ENCODE measurements at places on chromosomes 1 and 21.
A peak's percentile ranks its signal among the peaks of the same experiment; 100 is the strongest.

DNA sequence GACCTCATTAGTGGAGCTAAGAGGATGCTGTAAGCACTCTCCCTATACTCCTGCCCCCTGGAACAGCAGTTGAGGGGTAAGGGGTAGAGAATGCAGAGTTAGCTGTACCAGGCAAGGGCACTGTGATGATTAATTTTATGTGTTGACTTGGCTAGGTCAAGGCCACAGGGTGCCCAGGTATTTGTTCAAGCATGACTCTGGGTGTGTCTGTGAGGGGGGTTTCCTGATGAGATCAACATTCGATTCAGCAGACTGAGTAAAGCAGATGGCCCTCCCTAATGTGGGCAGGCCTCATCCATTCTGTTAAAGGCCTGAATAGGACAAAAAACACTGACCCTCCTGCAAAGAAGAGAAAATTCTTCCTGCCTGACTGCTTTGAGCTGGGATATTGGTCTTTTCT is 110.8 kb downstream of the KCND3 start:
- DNase-seq: no peak

GRCh38 chr1:10059342-10059718 is 26.6 kb downstream of the UBE4B start:
- DNase-seq: no peak

DNA sequence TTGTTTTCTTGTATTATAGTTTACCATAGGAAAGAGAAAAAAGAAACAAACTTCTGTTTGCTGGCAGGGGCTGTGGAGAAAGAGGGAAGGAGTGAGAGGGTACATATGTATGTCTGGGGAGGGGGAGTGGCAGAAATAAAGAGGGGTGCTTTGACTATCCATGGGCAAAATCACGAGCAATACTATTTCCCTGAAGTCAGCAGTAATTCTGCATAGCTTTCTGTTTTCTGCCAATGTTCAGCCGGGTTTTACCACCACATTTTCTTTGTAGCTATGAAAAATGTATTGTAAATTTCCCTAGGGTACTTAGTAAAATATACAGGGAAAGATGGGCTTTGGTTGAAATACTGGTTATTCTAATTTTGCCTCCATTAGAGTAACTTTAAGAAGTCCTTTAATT is 45.2 kb upstream of the PGD start:
- DNase-seq: no peak

GRCh38 chr1:116891396-116892079 is 18.2 kb upstream of the PTGFRN start:
- no peak for DNase-seq

DNA sequence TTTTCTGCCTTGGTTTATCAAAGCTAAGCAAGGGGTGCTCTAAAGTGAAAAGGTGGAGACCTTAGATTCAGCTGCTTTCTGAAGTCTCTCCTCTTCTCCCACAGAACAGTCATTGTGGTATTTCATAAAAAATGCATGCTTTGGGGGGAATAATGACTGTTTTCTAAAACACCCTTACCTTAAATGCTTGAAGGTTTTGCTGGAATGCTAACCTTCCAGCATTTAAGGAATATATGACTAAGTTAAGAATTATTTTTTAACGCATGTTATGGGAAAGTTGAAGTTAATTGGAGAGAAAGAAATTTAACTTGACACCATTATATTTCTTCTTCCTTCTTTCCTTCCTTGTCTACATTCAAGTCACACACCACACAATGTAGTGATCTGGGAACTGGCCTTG is 162.5 kb downstream of the ROR1 start:
- DNase-seq: no peak

DNA sequence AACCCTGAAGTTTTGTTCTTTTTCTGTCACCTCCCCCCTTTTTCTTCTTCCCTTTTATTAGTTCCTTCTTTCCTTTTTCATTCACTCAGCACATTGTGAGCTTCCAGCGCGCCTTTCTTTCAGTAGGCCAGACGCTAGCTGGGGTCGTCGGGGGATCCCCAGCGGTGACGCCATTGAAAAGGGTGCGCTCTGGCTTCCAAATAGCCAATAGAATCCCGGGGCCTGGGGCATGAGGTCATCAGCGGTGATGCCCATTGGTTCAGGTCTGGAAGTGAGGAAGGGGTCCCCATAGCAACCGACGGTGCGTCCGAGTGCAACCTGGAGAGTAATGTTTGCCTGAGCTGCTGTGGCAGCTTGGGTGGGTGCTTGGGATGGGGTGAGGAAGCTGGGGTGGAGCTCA is 6.9 kb upstream of the EFNA3 start:
- peak; percentile 64 for DNase-seq

DNA sequence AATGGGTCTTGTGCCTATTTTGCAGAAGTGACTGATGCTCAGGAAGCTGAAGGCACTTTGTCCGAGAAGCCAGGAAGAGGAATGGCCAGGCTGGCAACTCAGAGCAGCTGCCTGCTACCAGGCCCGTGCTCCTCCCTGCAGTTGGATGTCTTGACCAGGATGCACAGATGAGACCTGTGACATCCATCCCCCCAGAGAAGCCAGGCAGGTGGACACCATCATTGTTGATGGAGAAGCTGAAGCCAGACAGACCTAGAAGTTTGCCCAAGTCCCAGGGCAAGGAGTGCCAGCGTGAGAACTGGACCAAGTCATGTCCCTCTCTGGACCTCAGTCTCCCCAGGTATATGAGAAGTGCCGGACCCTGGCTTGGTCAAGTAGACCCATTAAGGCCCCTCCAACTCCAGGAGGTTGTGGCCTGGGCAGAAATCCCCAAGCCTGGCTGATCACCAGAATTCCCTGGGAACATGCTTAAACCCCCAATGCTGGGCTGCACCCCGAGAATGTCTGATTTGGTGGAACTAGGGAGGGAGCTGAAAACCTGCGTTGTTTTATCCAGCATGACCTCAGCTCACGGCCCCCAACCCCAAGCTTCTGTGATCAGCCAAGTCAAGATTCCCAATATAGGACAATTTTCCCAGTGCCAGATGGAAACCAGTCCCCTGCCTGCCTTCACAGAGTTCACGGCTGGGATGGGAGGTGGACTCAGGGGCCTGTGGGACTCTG is 82.4 kb downstream of the CAMK2N1 start:
- no peak for DNase-seq

- DNase-seq: peak; percentile 50
Observed at GRCh38 chr1:39672551-39672947, 642 bp upstream of the NT5C1A start.

DNA sequence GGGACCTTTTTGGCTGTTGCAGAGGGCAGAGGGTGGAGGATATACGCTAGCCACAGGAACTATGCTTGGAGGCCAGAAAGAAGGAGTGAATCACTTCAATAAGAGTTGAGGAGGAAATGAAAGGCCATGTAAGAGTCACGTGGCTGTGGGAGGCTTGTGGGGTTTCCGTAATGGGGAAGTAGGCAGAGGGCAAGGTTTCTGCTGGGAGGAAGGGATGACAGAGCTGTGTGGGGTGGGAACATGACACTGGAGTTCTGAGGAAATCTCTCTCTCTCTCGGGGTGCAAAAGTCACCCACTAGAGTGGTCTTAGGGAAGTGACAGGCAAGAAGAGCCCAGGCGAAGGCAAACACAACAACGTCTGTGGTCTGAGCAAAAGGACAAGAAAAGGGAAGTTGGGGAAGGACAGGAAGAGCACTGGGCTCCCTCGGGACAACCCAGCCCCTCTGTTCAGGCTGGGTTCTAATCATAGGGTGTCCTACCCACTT is 3.9 kb upstream of the CD1C start:
- DNase-seq: no peak

DNA sequence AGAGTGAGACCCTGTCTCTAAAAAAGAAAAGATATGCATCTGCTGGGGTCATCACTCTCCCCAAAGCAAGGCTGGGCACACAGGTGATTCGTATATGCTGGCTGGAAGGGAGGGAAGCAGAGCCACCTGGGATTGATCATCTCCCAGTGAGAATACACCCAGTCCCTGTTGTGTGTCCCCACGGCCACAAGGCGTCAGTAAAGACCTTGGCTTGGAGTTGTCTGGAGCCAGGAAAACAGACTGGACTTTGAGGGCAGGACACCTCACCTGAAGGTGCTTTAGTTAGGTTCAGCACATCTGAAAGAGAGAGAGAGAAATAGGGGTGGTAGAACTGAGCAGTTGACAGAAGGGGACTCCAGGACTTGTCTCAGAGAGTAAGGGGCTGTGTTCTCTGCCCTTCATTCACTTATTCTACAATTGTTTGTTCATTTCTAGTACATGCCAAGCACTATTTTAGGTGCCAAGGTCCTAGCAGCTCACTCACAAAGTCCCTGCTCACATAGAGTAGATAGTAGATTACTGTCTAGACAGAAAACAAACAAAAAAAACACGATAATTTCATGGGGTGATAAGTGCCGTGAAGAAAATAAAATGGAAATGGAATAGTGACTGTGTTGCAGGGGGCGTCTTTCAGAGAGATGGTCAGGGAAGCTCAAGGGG is 13.5 kb downstream of the CITED4 start:
- peak; percentile 62 for DNase-seq

- DNase-seq: no peak
Observed at GRCh38 chr1:87556326-87556725, 227.6 kb downstream of the LMO4 start.

DNA sequence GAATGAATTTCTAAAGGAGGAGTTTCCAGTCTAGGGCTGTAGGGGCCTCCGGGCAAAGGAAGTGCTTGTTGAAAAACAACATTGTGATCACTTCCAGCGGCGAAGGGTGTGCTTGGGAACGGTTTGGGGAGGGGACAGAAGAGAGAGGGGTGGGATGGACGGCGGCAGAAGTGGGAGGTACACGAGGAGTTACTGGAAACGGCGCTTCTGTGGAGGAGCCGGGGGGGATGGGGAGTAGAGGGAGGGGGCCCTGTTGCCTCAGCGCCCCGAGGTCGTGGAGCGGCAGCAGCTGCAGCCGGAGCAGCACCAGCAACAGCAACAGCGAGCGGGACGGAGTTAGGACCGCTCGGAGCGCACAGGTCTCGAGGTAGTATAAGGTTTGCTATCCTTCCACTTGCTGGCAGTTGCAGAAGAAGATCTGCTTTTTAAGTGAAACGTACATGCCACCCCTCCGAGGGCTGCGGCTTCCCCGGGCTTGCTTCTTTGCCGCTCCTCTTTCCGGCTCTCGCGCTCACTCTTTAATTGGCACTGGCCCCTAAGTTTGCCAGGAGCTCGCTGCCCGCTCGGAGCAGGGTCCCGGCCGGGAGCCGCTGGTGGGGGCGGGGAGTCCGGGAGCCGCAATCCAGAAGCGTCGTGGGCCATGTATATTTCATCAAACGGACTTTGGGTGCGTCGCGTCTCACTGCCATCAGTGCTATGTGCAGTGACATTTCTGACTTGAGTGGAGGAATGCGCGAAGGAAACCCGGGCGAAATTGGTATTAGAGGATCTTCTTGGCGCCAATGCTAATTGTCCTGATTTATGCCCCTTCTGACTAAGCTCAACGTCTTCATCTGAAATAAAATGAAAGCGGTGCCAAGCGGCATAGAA is 771 bp upstream of the NTNG1 start:
- DNase-seq: peak; percentile 56

DNA sequence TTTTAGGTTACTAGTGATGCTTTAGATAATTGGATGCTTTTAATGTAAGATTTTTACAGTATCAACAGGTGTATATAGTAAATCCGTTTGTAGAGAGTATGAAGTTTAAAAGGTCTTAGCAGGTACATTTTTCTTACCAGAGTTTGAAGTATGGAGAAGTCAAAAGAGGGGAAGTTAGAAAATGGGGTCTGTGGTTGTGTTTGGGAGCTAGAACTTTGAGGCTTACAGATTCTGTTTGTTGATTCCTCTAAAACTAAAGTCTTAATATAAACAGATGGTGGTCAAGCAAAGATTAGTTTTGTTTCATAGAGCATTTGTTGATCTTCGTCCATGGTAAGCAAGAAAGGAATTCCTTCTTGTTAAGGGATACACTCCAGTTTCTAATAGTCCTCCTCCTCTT is 35.8 kb downstream of the CDC42 start:
- DNase-seq: no peak

GRCh38 chr1:116899529-116899928 is 10.2 kb upstream of the PTGFRN start:
- no peak for DNase-seq

DNA sequence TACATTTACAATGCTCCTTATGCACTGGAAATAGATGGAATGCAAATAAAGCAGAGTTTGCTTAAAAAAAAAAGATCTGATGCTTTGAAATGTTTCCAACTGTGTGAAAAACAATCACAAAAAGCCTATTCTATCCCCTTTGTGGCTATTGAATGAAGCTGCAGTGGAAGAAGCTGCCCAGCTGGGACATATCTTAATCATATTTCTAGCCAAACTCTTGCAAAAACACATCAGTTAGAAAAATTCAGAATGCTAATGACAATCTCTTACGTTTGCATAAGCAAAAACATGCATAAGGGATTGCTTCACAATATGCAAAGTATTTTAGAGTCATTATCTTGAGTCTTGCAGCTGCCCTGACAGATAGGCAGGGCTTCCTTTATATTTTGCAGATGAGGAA is 526.4 kb upstream of the USP24 start:
- DNase-seq: no peak

GRCh38 chr1:57424231-57425027 is 569 bp upstream of the DAB1 start:
- DNase-seq: peak; percentile 71

DNA sequence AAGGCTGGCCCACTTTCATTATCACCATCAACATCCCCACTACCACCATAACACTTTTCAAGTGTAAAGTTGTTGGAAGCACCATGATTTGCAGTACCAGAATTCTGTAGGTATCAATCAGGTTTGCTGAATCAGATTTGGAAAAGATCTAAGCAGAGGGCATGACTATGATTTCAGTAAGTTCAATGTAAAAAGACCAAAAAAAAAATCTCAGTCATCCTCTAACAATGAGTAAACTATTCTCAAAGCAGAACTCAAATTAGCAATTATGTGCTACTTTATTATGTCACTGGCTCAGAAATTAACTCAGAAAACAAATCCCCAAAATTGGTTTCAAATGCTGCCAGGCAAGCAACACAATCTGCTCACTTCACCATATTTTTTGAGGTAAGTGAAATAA is 187.8 kb upstream of the HP1BP3 start:
- DNase-seq: no peak

GRCh38 chr1:4256351-4256750 is 356.3 kb upstream of the C1orf174 start:
- DNase-seq: no peak

GRCh38 chr1:115837740-115838421 is 3.0 kb downstream of the NHLH2 start:
- DNase-seq: peak; percentile 46
